ENCODE measurements at places on chromosomes 5 and 9.
A peak's percentile ranks its signal among the peaks of the same experiment; 100 is the strongest.

GRCh38 chr9:68844631-68845612 lies 139.9 kb downstream of the PIP5K1B start:
- DNase-seq: peak; percentile 57

DNA sequence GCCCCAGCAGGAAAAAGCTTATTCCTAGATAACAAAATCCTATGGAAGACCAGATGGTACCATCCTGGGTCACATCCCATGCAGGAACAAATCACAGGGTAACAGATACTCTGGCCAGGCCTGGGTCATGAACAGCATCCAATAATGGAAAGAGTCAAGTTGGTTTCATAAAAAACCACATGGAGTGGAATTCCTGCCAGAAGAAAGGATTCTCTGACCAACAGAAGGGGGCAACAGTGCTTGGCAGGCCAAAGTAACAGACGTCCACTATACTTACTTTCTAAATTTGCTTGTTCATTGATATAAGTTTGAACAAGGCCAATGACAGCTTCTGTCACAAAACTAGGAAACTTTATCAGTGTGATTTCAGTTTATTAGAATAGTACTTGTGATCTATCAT lies 273.5 kb downstream of the ARRDC3 start:
- DNase-seq: no peak

DNA sequence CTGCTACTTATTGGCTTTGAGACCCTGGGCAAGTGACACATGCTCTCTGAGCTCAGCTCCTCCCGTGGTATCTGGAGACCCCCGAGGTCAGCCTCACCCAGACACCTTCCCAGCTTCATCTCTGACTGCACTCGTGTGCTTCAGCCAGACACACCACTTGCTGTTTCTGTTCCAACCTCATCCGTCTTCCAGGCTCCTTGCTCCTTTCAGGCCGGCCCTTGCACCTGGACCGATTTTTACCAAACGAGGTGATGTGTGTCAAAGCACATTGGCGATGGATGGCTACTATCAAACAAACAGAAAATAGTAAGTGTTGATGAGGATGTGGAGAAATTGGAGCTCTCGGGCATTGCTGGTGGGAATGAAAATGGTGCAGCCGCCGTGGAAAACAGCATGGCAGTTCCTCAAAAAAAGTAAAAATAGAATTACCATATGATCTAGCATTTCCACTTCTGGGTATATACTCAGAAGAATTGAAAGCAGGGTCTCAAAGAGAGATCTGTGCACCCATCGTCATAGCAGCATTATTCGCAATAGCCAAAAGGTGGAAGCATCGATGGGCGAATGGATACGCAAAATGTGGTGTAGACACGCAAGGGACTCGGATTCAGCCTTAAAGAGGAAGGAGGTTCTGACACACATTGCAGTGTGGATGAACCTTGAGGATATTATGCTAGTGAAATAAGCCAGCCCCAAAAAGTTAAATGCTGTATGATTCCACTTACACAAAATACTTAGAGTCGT lies 96.1 kb upstream of the IER5L start:
- DNase-seq: no peak

DNA sequence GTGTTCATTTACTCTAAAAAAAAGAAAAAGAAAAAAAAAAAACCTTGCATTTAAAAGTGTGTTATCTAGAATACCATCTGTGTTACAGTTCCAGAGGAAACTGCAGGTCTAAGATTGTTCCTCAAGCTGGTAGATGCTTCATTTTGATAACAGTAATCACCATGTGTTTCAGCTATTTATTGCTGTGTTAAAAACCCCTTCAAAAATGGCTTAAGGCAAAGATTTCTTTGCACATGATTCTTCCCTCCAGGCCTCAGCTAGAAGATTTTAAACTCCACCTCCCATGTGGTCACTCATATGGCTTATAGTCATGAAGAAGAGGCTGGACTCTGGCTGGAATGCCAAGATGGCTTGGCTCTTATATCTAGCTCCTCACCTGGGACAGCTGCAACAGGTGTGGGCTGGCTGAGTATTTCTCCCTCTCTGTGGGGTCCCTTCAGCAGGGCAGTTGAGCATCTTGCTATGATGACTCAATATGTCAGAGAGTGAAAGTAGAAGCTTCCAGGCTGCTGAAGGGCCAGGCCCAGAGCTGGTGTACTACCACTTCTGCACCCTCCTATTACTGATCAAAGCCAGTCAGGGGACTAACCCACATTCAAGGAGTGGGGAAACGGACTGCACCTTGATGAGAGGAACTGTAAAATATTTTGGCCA lies 920.4 kb upstream of the DMAC1 start:
- no peak for DNase-seq

- no peak for DNase-seq
These were observed 31.9 kb upstream of the BOD1 start for GRCh38 chr5:173648308-173648866.

- no peak for DNase-seq
These were observed 21.5 kb upstream of the MGAT1 start for GRCh38 chr5:180823940-180824629.

- no peak for DNase-seq
These were observed 772.3 kb downstream of the MAT2B start for GRCh38 chr5:164277720-164278119.

GRCh38 chr5:117999939-118000549 lies 988.3 kb downstream of the DTWD2 start:
- no peak for DNase-seq

DNA sequence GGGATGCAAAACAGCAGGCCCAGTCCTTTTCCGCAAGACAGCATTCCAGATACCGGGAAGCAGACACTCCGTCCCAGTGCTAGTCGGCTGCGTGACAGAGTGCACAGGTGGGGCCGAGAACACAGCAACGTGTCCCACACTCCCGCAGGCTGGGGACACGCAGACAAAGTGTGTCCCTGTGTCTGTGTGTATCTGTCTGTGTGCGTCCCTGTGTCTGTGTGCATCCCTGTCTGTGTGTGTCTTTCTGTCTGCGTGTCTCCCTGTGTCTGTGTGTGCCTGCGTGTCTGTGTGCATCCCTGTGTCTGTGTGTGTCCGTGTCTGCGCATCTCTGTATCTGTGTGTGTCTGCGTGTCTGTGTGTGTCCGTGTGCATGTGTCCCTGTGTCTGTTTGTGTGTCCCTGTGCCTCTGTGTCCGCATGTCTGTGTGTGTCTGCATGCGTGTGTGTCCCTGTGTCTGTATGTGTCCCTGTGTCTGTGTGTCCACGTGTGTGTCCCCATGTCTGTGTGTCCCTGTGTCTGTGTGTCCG lies 137.0 kb downstream of the MRPL36 start:
- no peak for DNase-seq

DNA sequence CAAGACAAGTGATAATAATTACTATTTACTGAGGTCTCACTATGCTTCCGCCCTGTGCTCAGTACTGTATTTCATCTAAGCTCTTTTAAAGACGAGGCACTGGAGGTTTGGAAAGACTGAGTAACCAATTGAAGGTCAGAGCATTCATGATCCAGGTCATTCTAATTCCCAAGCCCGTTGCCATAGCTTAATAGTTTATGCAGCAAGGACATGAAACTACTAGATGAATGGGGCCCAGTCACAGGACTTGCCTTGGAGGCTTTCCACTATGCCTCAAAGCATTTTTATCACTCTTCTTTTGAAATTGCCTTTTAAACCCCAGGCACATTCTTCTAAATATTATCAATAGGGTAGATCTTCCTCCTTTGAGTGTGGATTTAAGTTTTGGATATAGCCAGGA lies 17.2 kb upstream of the NFIB start:
- DNase-seq: no peak

DNA sequence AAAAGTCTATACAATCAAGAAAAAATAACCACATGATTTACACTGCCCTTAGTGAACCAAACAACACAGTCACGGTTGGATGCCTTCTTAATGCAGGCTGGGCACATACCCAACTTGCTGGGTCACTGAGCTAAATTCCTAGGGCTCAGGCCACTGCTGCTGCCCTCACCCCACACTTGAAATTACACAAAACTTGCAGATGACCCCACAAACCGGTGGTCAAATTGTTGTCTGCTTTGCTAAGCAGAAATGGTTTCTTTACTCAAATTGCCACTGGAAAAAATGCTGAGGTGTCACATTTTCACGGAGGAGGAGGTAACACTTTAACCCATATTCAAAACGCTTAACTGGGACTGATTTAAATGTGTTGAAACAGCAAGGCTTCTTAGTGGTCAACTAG lies 62.4 kb downstream of the HMHB1 start:
- DNase-seq: peak; percentile 15

DNA sequence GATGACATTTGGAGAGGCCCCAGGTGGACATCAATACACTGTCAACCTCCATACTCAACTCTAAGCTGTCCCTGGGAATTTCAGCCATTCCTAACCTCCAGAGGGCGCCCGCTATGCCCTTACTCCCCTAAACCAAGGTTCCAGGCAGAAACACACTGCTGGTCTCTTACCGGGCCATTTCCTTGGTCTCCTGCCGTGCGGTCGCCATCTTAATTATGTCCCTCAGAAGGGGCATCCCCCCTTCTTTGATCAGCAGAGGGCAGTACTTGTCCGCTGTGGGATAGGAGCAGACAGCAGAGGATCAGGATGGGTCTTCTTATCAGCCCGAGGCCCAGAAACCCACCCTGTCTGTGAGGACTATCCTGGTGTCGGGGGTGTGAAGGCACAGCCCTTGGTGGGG lies 9.3 kb upstream of the ZDHHC12 start:
- DNase-seq: peak; percentile 82

DNA sequence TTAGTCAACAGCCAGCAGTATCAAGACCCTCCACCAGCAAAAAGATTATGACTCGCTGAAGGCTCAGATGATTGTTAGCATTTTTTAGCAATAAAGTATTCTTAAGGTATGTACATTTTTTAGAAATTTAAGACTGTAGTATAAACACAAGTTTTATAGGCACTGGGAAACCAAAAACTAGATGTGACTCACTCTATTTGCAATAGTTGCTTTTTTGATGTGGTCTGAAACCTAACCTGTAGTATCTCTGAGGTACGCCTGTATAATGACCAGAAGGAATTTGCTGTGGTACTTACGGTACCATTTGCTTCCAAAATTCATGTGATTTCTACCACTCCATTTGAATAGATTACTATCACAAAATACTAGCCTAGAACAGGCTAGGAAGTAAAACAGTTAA lies 60.8 kb downstream of the WDR41 start:
- no peak for DNase-seq

DNA sequence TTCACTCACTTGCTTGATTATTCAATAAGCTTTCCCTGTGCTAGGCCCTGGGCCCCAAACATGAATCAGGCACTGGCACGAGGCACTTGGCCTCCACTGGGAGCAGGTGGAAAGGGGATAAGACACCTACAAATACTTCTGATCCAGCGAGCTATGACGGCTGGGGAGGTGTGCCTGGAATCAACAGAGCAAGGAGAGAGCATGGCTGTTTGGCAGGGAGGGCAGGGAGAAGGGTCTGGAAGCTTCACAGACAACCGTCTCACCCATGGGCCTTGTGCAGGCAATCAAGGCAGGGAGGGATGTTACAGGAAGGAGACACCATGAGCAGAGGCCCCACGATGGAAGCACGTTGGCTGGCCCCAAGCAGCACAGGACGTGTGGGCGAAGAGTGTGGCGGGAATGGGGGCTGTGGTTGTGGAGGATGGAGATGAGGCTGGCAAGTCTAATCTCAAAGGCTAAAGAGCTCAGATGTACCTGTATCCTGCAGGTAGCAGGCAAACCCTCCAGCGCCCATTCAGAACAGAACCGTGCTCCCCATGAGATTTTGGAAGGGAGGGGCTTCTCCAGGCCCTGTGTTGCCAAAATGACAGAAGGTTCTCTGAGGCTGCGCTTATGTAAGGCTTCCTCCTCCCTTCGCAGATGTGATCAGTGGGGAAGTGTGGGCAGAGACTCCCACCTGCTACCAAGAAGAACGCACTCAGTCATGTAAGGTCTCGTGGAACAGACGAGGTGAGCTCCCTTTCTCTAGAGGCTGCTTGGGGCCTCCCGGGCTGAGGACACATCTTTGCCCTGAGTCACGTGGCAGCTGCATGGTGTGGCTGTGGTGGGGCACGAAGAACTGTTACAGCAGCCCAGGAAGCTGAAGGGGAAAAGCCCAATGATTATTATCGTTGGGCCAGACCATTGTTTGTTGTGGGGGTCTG lies 189.7 kb downstream of the DAB2IP start:
- DNase-seq: no peak

DNA sequence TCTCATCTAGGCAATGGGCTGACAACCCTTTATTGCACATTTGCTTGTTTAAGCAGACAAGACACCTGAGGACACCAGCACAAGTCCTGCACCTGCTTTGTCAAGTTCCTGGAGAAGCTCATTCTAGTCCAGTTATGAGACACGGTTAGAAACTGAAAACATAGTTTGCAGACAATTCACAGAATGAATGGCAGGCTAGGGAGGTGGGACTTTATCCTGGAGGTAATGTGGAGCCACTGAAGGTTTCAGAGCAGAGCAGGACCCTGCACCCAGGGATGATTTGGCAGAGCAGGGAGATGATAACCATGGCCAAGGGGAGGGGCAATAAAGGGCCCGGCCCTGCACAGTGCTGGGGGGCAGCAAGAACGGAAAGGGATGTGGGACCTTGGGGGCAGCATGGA lies 50.7 kb upstream of the SLC25A51 start:
- DNase-seq: no peak

DNA sequence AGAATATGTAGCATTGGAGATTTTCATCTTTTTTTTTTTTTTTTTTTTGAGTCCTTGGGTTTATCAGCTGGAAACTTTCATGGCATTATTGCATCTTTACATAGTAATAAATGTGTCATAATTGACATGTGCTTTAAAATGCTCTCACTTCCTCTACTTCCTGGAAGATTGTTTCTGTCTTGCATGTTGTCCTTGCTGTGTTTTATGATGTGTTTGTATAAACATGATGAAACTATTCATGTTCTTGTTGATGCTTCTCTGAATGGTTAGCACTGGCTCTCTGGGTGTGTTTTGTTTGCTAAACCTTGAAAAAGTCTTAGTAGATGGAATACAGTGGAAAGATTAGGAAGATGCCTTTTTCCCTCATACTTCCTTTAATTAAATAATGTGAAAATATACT lies 87.9 kb downstream of the IQGAP2 start:
- DNase-seq: no peak

- no peak for DNase-seq
These were observed 39.1 kb downstream of the COL23A1 start for GRCh38 chr5:178551059-178551458.

- DNase-seq: no peak
These were observed 4.4 kb downstream of the PLK2 start for GRCh38 chr5:58455480-58455879.

Measured in nephron progenitor cell (in vitro differentiated cells).